ENCODE measurements at places on chromosomes 7 and 10. TPM values are rescaled to one million over a fixed set of nuclear protein-coding genes. Genes with fewer than 3 reads are reported as not detected.
A peak's percentile ranks its signal among the peaks of the same experiment; 100 is the strongest.

GRCh38 chr10:101114646-101115045 lies 16.5 kb upstream of the TLX1 start:
- DNase-seq = no peak

DNA sequence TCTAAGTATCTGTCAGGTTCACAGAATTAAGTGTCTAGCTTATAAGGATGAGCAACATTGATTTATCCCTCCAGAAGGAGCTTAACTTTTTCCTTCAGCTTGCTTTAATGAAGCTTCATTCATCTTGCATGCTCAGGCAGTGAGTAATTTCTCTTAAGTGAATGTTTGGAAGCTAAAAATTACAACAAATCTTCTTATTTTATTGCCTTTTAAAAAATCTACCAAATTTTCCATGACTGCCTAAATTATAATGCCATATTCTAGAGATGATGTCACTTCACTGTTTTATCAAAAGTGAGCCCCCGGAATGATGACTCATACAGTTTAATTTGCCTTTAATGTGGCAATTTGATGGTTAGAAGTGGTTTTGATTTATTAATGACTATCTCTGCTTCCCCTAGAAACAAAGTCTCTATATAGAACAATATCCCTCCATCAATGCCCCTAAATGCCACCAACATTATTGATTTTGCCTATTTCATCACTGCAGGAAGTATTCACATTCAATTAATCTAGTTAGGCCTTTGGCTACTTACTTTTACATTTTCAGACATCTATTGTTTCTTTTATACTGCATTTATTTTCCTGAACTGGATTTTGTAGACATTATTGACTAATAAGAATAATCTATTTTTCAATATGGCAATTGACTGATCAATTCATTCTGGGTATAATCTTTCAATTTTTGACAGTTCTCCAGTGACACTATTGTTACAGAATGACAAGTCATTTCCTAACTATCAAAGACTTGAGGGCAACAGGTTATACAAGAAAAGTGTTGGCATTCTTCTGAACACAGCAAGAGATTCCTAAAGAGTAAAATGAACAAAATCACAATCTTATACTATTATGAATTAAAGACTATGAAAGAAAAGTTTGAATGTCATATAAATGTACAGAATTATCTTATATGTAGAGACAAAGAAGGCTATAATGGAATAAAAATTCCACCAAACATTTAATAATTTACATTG lies 139.3 kb upstream of the ODAD2 start:
- no peak for DNase-seq

- DNase-seq = no peak
Observed at GRCh38 chr7:25982684-25983083, 169.3 kb upstream of the NFE2L3 start.

GRCh38 chr7:136247211-136247610 lies 270.1 kb upstream of the MTPN start:
- DNase-seq = no peak

DNA sequence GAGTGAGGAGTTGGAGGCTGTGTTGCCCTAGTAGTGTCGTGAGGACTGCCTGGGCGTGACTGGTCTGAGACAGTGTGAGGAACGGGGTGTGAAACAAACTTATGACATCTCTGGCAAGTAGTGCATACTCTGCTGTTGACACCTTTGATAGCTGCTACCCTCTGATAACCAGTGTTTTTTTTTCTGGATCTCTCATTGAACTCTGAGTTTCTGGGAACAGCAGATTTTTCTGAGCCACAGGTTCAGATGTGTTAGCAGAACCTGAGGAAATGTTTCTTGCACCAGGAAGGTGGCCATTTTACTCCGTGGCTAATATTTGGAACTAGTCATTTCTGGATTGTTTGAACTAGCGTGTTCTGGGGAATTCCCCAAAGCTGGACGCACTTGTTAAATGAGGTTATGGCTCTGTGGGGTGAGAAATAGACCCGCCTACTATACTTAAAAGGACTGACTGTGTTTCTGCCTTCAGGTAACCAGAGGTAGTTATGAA lies 52.9 kb downstream of the AUTS2 start:
- DNase-seq = no peak

DNA sequence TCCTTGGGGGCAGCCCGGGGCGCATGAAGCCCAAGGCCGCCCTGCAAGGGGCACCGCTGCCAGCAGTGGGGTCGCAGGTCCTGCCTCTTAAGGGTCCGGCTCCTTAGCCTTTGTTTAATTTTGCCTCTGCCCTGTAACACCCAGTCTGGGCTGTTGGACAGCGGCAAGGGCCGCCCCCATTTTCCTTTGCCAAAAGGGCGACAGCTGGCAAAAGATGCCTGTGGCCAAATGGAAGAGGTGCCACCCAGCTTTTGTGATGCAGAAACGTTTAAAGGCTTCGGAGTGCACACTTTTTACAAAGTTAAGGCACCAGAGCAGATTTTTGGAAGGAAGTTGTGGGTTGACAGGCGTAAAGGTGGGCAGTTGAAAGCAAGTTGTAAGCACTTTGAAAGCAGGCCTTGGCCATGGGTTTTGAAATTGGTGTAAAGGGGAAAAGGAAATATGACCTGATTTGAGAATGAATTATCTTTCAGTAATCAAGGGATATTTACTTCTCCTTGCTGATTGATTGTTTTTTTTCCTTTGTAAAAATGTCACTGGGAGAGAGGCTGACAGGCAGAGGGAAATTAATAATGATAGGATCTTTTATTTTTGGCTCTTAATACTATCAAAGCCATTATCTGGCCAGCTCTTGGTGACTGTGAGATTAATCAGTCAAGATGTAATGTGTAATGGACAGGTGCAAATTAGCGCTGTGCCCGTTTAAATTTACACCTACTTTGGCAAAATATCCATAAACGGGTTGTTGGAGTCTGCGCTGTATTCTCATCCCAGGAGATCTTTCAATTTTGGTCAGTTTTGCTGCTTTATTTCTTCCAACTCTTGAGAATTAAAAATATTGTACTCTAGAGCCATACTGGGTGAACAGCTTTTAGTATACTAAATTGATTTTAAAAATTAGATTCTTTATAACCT lies 1.2 kb downstream of the CASD1 start:
- no peak for DNase-seq

GRCh38 chr7:87480386-87480785 lies 4.9 kb upstream of the ABCB4 start:
- no peak for DNase-seq

DNA sequence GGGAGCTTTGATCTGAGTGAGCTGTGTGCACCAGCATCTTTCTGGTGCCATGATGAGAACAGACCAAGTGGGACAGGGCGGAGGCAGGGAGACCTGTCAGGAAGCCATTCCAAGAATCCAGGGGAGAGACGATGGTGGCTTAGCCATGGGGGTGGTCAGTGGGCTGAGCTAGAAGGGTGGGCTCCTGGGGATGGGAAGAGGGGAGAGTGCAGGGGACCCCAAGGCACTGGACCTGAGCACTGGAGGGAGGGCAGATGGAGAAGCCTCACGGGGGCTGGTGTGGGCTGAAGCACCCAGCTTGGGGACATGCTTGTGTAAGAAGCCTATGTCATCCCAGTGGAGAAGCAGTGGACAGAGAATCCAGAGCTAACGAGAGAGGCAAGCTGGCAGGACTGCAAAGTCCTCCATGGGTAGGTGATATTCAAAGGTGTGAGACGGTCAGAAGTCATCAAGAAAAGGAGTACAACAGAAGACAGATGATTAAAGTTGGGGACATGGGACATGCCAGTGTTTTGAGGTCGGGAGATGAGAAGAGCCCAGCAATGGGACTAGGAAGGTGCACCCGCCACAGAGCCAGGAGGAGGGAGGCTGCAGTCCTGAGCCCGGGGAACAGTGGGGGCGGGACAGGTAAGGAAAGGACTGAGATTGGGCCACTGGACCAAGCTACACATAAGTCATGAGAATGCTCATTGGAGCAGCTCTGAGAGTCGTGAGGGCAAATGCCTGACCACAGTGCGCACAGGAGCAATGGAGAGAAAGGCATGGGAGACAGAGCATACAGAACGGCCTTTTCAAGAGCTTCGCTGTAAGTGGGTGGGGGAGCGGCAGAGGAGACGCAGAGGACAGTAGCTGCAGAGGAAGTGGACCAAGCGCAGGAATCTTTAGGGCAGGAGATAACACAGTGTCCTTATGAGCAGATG lies 72.0 kb downstream of the GRID1 start:
- DNase-seq = no peak

GRCh38 chr7:143910473-143911248 lies 8.7 kb upstream of the TCAF1 start:
- no peak for DNase-seq

DNA sequence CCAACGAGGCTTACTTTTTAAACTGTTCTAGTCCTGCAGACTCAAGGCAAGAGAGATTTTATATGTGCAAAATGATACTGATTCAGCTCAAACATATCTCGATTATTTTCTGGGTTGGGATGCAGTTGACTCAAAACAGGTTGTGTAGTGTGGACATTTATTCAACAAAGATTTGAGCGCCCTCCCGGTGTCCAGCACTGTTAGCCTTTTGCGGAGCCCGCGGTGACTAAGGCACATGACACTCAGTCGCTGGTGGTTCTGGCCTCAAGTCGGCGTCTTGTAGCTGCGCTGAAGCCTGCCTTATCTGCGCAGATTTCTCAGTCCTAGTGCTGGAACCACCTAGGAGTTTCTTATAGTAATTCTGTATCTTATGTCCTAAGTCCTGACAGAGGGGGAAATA lies 938 bp upstream of the CADPS2 start:
- DNase-seq = peak; percentile 50

DNA sequence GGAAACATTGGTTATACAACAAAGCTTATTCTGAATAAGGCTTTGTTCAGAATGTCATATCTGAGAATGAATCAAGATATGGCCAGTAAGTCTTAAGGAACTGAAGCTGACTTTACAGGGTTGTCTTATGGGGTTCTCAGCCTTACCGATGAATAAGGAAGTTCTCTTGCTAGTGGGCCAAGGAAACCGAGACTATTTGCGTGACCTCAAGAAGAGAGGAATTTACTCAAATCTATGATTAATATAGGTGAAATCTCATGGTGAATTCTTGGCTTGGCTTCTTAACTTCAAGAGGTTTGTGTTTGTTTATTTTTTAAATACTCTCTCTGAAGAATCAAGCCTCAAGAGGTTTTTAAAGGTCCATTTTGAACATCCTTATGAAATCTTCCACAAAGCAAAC lies 4.7 kb upstream of the MRLN start:
- no peak for DNase-seq

DNA sequence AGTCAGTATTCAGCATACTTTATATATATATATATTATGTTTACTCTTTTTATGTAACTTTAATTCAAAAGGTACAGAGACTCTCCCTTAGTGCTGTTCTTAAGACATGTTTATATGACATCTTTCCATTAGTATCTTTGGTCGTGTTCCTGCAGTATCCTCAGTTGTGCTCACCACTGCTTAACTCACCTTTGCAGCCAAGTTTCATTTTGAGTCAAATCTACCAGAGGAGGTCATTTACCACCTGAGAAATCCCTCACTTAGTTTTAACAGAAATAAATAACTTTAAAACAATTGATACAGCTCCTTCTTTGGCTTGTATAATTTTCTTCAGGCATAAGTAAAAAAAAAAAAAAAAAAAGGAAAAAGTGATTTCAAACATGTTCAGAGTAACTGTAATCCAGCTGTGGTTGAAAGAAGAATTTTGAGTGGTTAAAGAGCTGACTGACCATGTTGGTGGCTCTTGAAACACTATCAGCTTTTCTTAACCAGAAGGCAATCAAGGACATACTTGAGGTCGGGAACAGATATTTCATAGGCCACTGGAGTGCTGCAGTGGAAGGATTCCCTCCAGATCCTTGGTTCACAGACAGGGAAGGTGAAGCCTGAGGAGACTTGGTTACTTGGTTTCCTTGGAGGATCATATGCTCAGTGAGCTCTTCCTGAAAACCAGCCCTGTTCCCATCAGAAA lies 116.8 kb downstream of the AUTS2 start:
- no peak for DNase-seq

- no peak for DNase-seq
Observed at GRCh38 chr10:91540733-91541132, 92.1 kb downstream of the PPP1R3C start.

- DNase-seq = no peak
Observed at GRCh38 chr10:37582237-37582636, 275.2 kb downstream of the ZNF248 start.

DNA sequence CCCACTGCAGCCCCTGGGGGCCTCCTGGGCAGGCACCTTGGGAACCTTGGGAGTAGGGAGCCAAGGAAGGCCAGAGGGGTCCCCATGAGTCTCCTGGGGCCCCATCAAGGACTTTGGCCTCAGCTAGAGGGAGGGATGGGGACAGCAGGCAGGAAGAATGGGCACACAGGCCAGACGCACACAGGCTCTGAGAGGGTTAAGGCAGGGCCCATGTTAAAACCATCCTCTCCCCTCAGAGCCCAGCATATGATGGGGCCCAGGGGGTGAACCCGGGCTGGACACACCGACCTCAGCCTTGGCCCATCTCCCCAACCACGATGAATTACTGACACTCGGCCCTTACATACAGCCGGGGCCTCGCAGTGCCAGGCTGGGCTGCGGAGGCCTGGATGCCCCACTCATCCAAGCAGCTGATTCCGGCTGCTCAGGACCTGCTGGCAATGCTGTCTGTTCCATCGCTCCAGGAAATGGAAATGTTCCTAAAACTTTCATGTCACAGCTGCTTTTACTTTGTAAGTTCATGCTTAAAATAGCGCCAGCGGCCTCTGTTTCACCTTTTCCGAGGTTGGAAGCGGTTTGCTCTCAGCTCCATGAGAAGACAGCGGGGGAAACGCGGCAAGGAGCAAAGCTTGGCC lies 17.3 kb upstream of the INPP5A start:
- no peak for DNase-seq

- no peak for DNase-seq
Observed at GRCh38 chr10:122186816-122187810, 84.0 kb upstream of the BTBD16 start.

GRCh38 chr7:81500631-81501030 lies 269.2 kb downstream of the HGF start:
- DNase-seq = no peak

DNA sequence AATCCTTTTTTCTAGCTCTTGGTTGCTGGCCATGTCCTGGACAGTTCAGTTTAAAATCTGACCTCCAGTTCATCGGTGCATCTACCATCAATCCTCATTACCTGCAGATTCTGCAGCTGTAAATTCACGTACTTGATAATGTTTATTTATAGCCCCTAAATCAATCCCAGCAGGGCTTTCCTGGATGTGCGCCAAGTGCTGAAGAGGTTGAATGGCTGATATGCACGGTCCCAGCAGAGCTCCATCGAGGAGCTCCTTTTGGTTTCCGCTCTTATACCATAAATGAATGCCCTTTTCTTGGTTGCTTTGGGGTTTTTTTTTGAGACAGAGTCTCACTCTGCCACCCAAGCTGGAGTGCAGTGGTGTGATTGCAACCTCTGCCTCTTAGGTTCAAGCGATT lies 91.2 kb upstream of the CCZ1B start:
- DNase-seq = no peak

DNA sequence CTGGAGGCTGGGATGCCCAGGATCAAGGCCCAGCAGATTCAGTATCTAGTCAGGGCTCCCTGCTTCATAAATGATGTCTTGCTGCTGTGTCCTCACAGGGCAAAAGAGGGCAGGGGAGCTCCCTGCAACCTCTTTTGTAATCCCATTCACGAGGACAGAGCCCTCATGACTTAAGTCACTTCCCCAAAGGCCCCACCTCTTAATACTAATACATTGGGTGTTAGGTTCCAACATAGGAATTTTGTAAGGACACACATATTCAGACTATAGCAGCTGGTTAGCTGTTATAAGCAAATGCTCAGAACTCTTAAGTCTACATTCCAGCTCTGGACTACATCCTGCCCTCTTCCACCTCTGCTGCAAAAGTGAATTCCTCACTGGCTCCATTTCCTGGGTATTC lies 63.0 kb downstream of the VOPP1 start:
- no peak for DNase-seq

Gene OR2A42
- polyA plus RNA-seq = 2.0 TPM

Gene SHH
- polyA plus RNA-seq = 3.5 TPM

Gene DPCD
- polyA plus RNA-seq = 43.5 TPM

Gene NUTM2B
- 1.1 TPM for polyA plus RNA-seq

Gene SPDYE2
- polyA plus RNA-seq = 2.4 TPM

Measured in left renal pelvis (tissue), 4 donors.